ENCODE measurements at places on chromosomes 7 and 10.

- DNase-seq: no peak
Measured at GRCh38 chr10:113491967-113492565, 60.8 kb upstream of the HABP2 start.

DNA sequence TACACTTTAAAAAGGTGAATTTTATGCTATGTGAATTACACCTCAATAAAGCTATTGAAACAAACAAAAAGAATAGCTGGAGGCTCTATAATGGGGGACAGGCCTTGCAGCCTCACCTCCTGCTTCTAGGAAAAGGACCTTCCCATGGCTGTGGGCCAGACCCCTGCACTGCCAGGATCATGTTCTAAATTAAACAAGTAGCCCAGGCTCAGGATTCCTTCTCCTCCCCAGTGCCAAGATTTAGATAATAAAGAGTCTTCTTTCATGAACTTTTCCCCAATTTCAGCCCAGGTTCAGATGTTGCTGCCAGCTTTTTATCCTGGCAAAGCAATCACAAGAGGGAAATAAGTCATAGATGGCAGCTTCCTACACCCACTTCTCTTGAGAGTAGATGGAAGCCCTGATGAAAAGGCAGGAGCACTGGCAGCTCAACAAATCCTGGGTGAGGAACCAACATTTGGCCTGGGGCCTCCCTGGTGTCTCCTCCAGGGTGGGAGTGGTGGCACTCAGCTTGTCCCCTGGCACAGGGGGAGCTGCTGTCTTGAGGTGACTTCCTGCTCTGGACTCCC lies 22.2 kb upstream of the CAMK2B start:
- no peak for DNase-seq

DNA sequence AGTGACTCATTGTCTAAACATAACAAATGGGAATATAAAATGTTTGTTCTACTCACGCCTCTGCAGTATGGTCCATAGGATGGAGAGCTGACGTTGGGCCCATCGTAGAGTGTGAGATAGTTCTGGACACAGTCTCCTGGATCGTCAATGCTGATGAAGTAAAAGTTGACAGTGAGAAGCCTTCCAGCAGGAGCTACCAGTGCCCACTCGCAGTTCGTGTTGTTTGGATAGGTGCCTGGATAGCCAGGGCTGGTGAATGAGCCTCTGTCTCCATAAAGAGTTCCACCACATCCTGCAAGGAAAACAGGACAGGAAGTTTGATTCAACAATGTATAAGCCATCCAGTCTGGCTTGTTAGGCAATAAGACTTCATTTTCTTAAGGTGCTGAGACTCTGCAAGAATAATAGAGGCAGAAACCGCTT lies 79.6 kb downstream of the OR13A1 start:
- DNase-seq: no peak

GRCh38 chr7:24316340-24316739 lies 32.4 kb downstream of the NPY start:
- no peak for DNase-seq

DNA sequence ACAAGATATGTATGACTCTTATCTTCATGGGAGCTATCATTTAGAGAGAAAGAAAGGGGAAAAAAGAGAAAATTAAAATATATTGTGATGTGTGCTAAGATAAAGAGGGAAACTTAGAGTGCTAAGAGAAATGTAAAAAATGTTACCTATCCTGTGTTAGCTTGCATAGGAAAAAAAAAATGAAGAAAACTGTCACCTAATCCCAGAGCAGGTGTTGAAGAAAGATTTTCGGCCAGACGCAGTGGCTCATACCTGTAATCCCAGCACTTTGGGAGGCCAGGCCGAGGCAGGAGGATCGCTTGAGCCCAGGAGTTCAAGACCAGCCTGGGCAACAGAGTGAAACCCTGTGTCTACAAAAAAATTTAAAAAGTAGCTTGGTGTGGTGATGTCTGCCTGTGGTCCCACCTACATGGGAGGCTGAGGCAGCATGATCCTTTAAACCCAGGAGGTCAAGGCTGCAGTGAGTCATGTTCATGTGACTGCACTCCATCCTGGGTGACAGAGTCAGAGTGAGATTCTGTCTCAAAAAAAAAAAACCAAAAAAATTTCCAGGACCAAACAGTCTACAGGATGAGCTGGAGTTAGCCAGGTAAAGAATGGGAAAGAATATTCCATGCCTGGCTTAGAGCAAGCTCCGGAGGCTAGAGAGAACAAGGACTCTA lies 2.4 kb upstream of the MKLN1 start:
- no peak for DNase-seq

Measured in activated CD8-positive, alpha-beta memory T cell treated with anti-CD3 and anti-CD28 coated beads for 24 hours (primary cell).